ENCODE measurements at places on chromosomes 13 and 19. TPM values are rescaled to one million over a fixed set of nuclear protein-coding genes. Genes with fewer than 3 reads are reported as not detected.

The F2RL3 gene
- not detected for total RNA-seq

GRCh38 chr13:103328899-103329298 is 262.7 kb upstream of the SLC10A2 start:
- no peak overlapping the region for H3K4me3 ChIP-seq
- no peaks in the 10 kb centered on the region for H3K4me1 ChIP-seq
- no peak for DNase-seq
- no peak overlapping the region for H3K27ac ChIP-seq

The LRFN3 gene
- 11.6 TPM for total RNA-seq

DNA sequence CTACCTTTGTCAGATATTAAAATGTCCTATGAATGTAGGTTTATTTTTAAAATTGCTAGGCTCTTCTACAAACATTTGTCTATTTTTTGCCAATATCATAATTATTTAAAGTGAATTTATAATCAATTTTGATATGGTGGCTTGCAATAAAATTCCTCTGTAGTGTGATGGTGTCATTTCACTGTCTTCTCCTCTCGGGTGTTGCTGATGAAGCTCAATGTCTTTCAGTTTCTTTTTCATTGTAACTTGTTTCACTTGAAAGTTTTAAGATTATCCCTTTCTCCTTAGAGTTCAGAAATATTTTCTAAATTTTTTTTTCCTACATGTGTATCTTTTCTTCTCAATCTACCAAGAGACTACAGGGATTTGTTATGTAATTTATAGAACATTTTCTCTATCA is 267.1 kb upstream of the EDNRB start:
- H3K36me3 ChIP-seq: no peaks in the 10 kb centered on the region
- no peak for DNase-seq
- no peak overlapping the region for H3K4me3 ChIP-seq
- no peaks in the 10 kb centered on the region for H3K27me3 ChIP-seq

- peaks cover 2% of the 10 kb centered on the region for H3K36me3 ChIP-seq
- H3K27me3 ChIP-seq: peaks cover 5% of the 10 kb centered on the region
- peak overlapping the region; percentile 90 for H3K27ac ChIP-seq
- peak; percentile 72 for DNase-seq
- H3K4me3 ChIP-seq: no peak overlapping the region
These were observed 79.8 kb upstream of the FLT1 start for GRCh38 chr13:28574617-28575142.

The VSIG10L gene
- total RNA-seq: 7.2 TPM

DNA sequence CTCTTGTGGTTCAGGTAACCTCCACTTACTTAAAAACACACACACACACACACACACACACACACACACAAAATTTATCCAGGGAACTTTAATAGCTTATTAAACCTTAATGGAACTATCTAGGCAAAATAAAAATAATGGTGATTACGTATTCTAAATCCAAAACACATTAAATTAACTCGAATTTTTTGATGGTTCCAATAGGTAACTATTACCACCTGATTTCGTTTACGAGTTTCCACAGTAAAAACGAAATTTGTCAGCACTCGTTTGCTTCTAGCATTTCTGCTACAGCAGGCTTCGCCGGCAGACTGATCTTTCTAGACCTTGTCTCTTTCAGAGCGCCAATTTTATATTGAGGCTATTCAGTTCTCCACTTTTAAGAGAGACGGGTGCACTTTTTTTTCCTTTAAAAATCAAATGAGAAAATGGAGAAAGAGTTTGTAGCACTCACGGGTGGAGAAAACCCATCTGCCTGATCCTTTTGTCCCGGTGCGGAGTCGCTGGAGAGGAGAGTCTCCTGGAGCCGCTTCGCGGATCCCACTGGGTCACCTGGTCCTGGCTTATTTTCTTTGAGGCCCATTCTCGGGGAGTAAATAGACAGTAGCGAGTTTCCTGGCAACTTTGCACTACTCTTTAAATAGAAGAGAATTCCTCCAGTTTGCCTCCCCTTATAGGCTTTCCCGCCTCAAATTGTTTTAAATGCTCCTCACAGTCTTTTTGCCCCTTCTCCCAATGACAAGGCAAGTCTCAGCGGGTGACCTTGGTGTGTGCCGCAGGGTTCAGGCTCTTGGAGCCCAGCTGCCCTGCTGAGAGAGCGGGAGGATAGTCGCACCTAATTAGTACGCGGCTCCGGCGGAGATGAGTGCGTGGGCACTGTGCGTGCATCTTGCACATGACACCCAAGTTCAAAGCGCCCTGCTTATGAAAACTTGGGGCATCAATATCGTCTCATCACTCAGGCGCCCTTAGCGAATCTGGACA is 117.0 kb downstream of the KCNRG start:
- H3K27me3 ChIP-seq: peaks cover 60% of the 10 kb centered on the region
- peaks cover 7% of the 10 kb centered on the region for H3K36me3 ChIP-seq
- H3K4me1 ChIP-seq: peaks cover 41% of the 10 kb centered on the region
- peak overlapping the region; percentile 15 for H3K27ac ChIP-seq
- DNase-seq: peak; percentile 69

The CYP2F1 gene
- total RNA-seq: not detected

The ZNF211 gene
- total RNA-seq: 7.7 TPM

- H3K4me3 ChIP-seq: no peak overlapping the region
- peak; percentile 53 for DNase-seq
- H3K27me3 ChIP-seq: no peaks in the 10 kb centered on the region
- H3K36me3 ChIP-seq: peaks cover 62% of the 10 kb centered on the region
- no peak overlapping the region for H3K27ac ChIP-seq
- peaks cover 13% of the 10 kb centered on the region for H3K4me1 ChIP-seq
These were observed 10.7 kb downstream of the ERCC5 start for GRCh38 chr13:102856557-102856956.

The B3GNT8 gene
- total RNA-seq: 0.37 TPM

The PRR19 gene
- total RNA-seq: 1.6 TPM

DNA sequence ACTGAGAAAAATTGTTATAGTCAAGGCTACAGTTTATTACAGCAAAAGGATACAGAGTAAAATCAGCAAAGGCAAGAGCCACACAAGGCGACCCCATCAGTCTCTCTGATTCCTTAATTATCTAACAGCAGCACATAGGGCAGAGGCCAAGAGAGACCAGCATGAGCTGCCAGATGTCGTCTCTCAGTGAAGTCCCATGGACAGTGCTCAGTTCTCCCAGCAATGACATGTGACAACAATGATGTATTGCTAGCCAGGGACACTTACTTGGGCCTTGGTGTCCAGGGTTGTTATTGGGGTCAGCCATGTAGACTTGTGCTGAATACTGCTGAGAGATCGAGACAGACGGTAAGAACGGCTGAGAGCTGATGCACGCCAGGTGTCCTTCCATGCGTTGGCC is 22.3 kb downstream of the ZSWIM9 start:
- H3K4me3 ChIP-seq: no peak overlapping the region
- H3K36me3 ChIP-seq: peaks cover 29% of the 10 kb centered on the region
- no peaks in the 10 kb centered on the region for H3K27me3 ChIP-seq
- peaks cover 2% of the 10 kb centered on the region for H3K4me1 ChIP-seq
- H3K27ac ChIP-seq: no peak overlapping the region
- no peak for DNase-seq

GRCh38 chr13:27922883-27923612 is 3.2 kb downstream of the PDX1 start:
- no peak overlapping the region for H3K4me3 ChIP-seq
- H3K36me3 ChIP-seq: peaks cover 2% of the 10 kb centered on the region
- DNase-seq: no peak
- peaks cover 84% of the 10 kb centered on the region for H3K27me3 ChIP-seq

- H3K4me3 ChIP-seq: no peak overlapping the region
- H3K36me3 ChIP-seq: peaks cover 7% of the 10 kb centered on the region
- no peak for DNase-seq
- H3K27me3 ChIP-seq: no peaks in the 10 kb centered on the region
- H3K4me1 ChIP-seq: no peaks in the 10 kb centered on the region
These were observed 1478.3 kb downstream of the UQCRFS1 start for GRCh38 chr19:27734496-27735220.

The CPAMD8 gene
- total RNA-seq: 0.33 TPM

DNA sequence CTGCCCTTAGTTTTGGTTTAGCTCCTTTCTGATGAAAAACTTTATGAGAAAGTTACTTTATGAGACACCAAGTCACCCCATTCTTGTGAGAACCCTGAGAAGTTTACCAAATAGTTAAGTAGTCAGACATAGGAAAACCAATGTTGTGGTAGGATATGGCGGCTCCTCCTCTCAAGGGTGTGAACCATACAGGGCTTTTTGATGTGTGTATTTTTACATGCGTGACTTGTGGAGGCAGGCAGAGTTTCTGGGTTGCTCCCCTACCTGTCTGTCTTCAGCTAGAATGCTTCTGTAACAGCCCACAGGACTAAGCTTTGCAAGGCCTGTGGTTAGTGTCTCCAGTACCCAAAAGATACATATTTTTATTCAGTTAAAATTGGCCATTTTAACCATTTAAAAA is 18.3 kb downstream of the UBAC2 start:
- peak; percentile 90 for DNase-seq
- H3K4me1 ChIP-seq: peaks cover 77% of the 10 kb centered on the region
- H3K36me3 ChIP-seq: peaks cover 25% of the 10 kb centered on the region

The IZUMO2 gene
- total RNA-seq: not detected

The MAP1S gene
- 69.0 TPM for total RNA-seq

- no peak overlapping the region for H3K4me3 ChIP-seq
- no peak overlapping the region for H3K27ac ChIP-seq
- DNase-seq: peak; percentile 45
- H3K27me3 ChIP-seq: peaks cover 23% of the 10 kb centered on the region
These were observed 161.1 kb downstream of the SLC7A1 start for GRCh38 chr13:29434217-29434945.

DNA sequence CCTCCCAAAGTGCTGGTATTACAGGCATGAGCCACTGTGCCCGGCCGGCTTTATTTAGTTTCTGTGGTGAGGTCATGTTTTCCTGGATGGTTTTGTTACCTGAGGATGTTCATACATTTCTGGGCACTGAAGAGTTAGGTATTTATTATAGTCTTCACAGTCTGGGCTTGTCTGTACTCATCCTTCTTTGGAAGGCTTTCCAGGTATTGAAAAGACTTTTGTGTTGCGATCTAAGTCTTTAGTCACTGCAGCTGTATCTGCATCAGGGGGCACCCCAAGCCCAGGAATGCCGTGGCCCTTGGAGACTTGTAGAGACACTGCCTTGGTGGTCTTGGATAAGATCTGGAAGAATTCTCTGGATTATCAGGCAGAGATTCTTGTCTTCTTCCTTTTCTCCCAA is 12.8 kb downstream of the BLOC1S3 start:
- no peaks in the 10 kb centered on the region for H3K36me3 ChIP-seq
- no peak for DNase-seq
- no peak overlapping the region for H3K4me3 ChIP-seq
- no peak overlapping the region for H3K27ac ChIP-seq
- H3K27me3 ChIP-seq: peaks cover 7% of the 10 kb centered on the region

- H3K27me3 ChIP-seq: no peaks in the 10 kb centered on the region
- no peak overlapping the region for H3K27ac ChIP-seq
- peaks cover 42% of the 10 kb centered on the region for H3K36me3 ChIP-seq
- H3K4me1 ChIP-seq: no peaks in the 10 kb centered on the region
These were observed 15.2 kb upstream of the PIK3R2 start for GRCh38 chr19:18137657-18138339.

Data from activated CD4-positive, alpha-beta T cell treated with anti-CD3 and anti-CD28 coated beads, Interleukin-2, amount 10 ng/mL, durations not matched to agents 24 days and 14 days (primary cell).